ENCODE measurements at places on chromosomes 12 and 14.

DNA sequence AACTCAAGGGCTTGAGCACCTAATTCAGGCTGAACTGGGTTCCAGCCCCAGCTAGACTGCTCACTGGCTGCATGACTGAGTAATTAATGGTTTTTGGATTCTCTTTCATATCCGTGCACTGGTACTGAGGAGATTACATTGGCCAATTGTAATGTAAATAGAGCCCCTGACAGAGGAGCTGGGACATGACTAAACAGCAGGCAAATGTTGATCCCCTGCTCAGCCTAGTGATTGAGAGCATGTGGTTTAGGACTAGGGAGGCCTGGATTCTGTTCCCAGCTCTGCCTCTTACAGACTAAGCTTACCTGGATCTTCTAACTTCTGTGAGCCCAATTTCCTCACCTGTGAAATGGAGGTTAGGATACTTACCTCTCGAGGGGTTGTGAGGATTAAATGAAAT lies 204.3 kb downstream of the ESR2 start:
- no peak for DNase-seq

- DNase-seq = no peak
Observed at GRCh38 chr12:109723311-109723881, 9.8 kb downstream of the FAM222A start.

- DNase-seq = no peak
Observed at GRCh38 chr12:79174626-79175025, 310.1 kb downstream of the SYT1 start.

- DNase-seq = no peak
Observed at GRCh38 chr12:51118706-51119105, 35.3 kb upstream of the CSRNP2 start.

GRCh38 chr12:45008211-45008610 lies 42.7 kb downstream of the DBX2 start:
- no peak for DNase-seq

DNA sequence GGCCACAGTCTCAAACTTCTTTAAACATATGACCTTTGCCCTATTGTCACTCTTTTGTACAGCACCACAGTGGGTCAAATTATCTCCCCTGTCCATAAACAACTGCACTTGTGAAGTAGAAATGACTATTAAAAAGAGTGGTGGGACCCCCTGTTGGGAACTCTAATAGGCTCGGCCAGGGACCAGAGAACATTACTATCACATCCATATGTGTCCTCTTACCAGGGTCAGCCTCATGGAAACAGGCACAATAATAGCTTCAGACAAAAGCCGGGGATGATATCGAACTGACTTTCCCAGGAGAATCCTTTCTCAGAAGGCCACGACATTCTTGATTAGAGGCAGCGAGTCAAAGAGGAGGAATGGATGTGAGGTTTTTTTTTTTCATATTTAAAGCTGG lies 96.6 kb downstream of the NKX2-1 start:
- no peak for DNase-seq

DNA sequence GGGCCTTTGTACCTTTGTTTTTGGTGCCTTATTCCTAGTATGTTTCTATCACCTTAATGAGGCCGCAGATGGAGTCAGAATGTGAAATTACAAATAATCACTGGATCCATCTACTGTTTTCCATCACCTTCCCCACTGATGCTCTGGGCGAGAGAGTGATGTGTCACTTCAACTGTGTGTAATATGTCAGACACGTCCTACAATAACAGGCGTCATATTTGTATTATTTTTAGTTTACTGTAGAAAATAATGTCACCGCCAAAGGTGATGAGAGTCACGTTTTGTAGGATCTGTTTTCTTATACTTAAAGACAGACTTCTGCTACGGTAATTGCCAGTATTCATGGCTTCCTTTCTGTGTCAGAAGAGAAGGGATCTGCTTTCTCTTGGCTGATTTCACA lies 22.4 kb upstream of the P2RX4 start:
- DNase-seq = no peak

- no peak for DNase-seq
Observed at GRCh38 chr14:90777830-90778485, 38.3 kb downstream of the TTC7B start.

Measured in NCI-H187 treated with DMSO at 0.1 percent for 48 hours (cell line).